ENCODE measurements at places on chromosomes 12 and 14.
A peak's percentile ranks its signal among the peaks of the same experiment; 100 is the strongest.

DNA sequence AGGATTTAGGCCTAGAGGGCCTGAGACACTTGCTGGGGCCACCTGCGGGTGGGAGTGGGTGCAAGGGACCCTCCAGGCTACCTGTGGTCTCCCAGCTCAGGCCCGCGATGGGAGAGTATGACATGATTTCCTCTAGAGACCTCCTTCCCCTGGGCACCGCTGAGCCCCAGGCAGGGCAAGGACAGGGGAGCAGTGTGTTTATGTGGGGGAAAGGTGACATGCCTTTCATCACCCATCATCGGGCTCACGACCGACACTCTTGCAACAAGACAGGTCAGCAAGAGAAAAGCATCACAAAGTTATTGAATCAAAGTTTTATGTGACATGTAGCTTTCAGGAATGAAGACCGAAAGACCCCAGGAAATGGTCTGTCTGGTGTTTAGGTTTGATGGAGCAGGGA is 19.9 kb downstream of the SH2B3 start:
- no peak for DNase-seq

GRCh38 chr12:4984344-4984743 is 59.3 kb upstream of the KCNA5 start:
- DNase-seq = no peak

GRCh38 chr14:64919618-64920017 is 5.4 kb downstream of the CHURC1 start:
- DNase-seq = no peak

DNA sequence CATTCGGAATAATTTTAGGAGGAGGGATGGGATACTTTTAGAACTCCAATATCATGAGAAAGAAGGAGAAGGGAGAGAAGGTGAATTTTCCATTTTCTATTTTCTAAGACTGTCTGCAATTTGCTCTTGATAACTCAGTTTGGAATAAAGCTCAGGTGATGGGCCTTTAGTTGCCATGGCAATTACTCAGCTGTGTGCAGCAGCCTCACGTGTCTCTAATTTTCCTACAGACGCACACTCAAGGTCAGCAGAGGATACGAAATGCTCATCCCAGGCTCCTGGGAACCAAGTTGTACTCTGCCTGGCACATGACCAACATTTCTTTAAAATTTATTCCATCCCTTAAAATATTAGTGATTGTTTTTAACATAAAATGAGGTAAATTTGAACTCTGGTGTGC is 76.7 kb downstream of the TTC8 start:
- no peak for DNase-seq

- peak; percentile 71 for DNase-seq
Measured at GRCh38 chr12:15205341-15206010, 15.7 kb downstream of the RERG start.

- DNase-seq = no peak
Measured at GRCh38 chr12:51349026-51349425, 2.5 kb upstream of the CELA1 start.

DNA sequence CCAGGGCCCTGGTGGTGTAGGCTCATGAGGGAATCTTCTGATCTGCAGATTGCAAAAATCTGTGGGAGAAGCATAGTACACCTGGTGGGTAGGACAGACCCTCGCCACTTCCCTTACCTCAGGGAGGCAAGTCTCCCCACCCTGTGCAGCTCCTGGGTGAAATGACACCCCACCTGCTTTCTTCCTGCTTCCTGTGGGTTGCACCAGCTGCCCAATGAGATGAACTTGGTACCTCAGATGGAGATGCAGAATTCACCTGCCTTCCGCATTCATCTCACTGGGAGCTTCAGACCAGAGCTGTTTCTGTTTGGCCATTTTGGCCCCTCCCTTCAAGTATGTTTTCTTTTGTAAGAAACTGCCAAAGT is 4.7 kb downstream of the CLEC2D start:
- DNase-seq = no peak

DNA sequence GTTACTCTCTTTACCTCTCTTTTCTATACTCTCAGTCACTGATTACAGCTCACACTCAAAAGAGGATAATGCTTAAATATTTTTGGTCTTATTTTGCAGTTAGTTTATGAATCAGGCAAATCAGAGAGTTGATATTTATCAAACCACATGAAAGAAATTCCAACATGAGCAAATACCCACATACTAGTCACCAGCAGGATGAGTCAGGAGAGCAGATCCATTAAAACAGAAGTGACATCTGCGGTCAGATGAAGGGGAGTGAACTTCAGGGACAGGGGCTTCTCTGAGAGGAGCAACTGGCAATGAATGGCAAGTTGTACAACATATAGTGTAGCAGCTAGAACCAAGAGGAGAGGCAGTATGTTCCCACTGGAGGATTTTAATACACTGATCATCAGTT is 258.7 kb downstream of the SYT10 start:
- peak; percentile 0 for DNase-seq

- no peak for DNase-seq
Measured at GRCh38 chr14:56797003-56797568, 13.2 kb downstream of the OTX2 start.

GRCh38 chr12:116128779-116129178 is 148.7 kb downstream of the MED13L start:
- DNase-seq = no peak

- no peak for DNase-seq
Measured at GRCh38 chr12:67792185-67792584, 143.6 kb downstream of the DYRK2 start.

GRCh38 chr12:65430571-65431306 is 152.3 kb downstream of the MSRB3 start:
- DNase-seq = peak; percentile 51

GRCh38 chr12:13454991-13455777 is 258.7 kb downstream of the EMP1 start:
- DNase-seq = no peak

DNA sequence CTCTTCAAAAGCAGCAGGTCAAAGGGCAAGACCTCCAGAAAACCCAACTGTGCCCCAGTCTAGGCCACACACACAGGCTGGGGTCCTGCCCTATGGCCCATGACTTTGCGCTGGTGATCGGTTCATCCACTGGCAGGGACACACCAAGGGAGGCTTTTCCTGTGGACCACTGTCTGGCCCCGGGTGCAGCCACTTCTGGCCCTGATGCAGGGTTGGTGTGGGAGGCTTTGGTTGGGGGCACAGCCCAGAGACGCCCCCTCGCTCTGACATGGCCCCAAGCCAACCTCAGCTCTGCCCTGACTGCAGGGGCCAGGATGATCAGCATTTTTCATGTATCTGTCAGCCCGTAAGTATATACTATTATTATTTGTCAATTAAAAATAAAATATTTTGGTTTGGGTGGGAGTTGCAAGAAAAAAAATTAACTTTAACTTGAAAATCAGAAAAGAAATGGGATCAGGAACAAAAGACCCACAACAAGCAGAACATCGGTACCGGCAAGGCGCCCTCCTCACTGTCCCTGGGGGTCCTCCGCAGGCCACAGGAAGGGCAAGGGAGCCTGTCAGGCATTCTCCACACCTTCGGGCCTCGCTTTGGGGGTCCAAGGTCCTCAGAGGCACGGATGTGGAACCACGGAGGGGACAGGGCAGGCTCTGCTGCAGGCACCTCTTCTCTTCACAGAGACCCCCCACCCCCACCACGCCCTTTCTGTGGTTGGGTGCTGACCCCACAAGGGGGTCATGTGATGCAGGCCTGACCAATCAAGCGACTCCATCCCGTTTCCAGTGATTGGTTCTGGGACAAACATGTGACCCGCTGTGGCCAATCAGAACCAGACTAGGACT is 181.5 kb upstream of the SFSWAP start:
- no peak for DNase-seq

- peak; percentile 77 for DNase-seq
Measured at GRCh38 chr14:34713681-34714319, 593 bp downstream of the CFL2 start.

- no peak for DNase-seq
Measured at GRCh38 chr14:41597647-41598046, 9.0 kb upstream of the LRFN5 start.

Measured in fibroblast of mammary gland (primary cell).